ENCODE measurements at places on chromosomes 2 and 18.

DNA sequence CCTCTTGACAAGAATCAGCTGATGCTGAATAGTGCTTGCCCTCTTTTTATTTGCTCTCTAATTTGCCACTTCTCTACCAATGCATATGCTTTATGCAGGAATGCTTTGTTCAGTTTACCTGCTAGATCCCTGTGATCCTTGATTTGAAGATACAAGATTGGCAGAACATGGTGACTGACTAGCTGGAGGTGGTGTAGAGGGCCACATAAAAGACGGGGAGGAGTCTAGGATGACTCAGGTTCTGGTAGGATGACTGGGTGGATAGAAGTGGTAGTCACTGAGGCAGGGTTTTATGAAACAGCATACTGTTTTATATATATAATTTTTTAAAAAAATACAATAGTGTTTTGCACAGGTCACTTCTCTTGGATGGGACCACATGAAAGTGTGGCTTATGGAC is 6.3 kb upstream of the ADGRF3 start:
- DNase-seq: no peak

DNA sequence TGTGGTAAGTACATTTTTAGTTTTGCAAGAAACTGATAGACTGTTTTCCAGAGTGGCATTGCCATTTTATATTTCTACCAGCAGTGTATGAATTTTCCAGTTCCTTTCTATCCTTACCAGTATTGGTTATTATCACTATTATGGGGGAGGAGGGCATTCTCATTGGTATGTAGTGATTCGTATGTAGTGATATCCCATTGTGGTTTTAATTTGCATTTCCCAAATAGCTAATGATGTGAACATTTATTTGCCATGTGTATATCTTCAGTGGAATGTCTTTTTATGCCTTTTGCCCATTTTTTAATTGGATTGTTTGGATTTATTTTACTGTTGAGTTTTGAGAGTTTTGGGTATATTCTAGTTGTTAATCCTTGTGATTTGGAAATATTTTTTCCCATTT is 16.9 kb downstream of the EIF5B start:
- no peak for DNase-seq

- no peak for DNase-seq
Measured at GRCh38 chr2:186523791-186524190, 37.7 kb downstream of the ZC3H15 start.

DNA sequence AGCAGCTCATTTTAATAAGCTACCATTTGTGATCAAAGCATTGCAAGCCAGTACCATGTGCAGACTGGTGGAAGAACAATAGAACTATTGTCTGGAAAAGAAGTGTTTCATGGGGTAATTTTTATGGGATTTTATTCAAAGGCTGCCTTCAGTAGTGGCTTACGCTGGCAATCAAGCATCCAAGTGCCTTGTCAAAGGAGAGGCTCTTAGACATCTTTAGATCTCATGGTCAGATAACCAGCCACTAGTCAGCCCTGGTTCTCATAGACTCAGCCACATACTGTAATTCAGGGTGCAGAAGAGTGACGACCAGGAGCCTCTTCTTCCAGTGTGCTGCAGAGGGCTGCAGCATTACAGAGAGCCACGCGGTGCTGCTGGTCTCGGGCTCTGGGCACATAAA is 98.5 kb upstream of the NOSTRIN start:
- DNase-seq: no peak

GRCh38 chr2:173571887-173572680 is 217.4 kb downstream of the CDCA7 start:
- DNase-seq: no peak

GRCh38 chr2:53530126-53530525 is 237.5 kb upstream of the CHAC2 start:
- no peak for DNase-seq

GRCh38 chr2:258933-259332 is 4.9 kb downstream of the SH3YL1 start:
- no peak for DNase-seq

DNA sequence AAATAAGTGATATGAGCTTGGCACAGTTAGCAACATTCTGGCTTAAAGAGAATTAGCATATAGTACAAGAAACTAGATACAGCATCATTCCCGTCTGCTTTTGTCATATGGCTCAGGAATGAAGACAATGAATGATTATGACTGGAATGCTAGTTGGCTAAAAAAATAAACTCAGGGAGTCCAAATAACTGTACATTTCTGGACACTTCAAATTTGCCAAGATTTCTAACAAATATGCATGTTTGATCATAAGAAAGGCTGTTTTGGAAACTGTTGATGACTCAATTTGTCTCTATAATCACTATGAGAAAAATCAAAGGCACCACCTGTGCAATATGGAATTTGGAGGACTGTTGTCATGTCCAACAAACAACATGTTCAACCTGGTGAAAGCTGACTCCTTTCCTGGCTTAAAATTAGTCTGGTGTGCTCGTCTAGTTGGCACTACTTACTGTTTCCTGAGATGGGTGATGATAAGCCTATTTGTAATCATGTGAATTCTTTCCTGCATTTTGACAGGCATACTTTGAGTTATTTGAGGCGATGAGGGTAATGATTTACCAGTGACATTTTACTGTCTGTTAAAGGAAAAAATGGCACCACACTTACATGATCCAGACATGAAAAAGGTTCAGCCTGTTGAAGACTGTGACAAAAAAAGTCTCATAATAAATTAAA is 133.9 kb upstream of the CDH20 start:
- DNase-seq: no peak

DNA sequence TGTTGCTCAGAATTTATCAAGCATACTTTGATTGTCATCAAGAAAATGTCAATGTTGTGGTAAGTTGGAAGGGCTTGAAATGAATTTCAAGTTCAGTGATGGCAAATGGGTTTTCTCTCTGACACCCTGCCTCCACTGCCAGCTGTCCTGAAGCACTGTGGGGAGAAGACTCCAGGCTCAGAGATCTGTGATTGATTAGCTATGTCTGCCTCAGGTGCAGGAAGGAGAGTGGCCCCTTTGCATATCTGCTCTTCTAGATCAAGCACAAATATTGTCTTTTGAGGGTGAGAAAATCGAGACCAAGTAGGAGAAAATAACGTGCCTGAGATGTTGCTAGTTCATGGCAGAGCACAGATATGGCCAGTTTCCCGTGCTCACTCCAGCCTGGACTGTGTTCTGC is 178.8 kb upstream of the GLI2 start:
- no peak for DNase-seq

DNA sequence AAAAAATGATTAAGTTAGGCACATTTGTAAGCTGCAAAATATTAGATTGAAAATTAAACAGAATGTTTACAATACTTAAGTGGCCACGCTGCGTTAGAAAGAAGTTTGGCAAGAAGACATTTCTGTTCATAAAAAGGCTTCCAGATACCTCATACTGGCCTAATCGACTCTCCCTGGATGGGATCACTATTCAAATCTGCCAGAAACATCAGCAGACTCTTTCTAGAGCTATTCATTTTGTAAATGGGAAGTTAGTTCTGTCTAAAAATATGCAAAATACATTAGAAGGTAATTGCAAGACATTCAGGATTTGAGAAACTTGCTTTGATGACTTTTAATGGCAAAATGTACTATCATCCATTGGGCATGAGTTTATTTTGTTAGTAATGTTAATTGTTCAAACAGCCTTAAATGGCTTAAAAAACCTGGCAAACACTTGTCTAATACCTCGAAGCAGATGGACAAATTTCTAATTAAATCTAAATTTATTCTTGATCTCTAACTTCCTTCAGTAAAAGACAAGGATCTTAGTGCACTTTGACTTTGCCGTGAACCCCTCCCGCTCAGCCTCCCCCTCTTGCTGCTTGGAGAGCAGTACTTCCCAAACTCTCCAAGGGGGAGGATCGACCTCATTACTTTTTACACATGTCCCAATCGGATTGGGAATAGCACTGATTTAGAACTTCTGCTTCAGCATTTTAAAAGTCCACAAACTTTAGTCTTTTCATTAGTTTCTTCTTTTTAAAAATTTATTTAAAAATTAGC is 103.5 kb downstream of the SMIM21 start:
- no peak for DNase-seq

GRCh38 chr18:12373116-12373770 is 3.8 kb downstream of the AFG3L2 start:
- DNase-seq: no peak

All from stimulated activated CD8-positive, alpha-beta memory T cell treated with anti-CD3 and anti-CD28 coated beads, Interleukin-4, amount 100 ng/mL, for 4 hours (primary cell).